Central memory CD8-positive, alpha-beta T cell (primary cell): ENCODE measurements at places on chromosomes 5 and 9.

DNA sequence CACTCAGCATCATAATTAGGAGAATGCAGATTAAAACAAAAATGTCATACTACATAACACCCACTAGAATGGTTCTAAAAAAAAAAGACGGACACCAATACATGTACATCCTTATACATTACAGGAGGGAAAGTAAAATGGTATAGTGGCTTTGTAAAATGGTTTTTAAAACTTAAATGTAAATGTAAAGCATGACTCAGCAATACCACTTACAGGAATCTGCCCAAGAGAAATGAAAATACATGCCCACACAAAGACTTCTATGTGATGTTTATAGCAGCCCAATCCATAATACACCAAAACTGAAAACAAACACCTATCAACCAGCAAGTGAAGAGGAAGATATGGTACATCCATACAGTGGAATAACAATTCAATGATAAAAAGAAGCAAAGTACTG lies 939.1 kb upstream of the ACO1 start:
- no peak overlapping the region for H3K4me3 ChIP-seq
- DNase-seq, result no peak
- no peaks in the 10 kb centered on the region for H3K36me3 ChIP-seq
- no peak overlapping the region for H3K27ac ChIP-seq
- H3K27me3 ChIP-seq, result no peaks in the 10 kb centered on the region
- no peaks in the 10 kb centered on the region for H3K4me1 ChIP-seq

DNA sequence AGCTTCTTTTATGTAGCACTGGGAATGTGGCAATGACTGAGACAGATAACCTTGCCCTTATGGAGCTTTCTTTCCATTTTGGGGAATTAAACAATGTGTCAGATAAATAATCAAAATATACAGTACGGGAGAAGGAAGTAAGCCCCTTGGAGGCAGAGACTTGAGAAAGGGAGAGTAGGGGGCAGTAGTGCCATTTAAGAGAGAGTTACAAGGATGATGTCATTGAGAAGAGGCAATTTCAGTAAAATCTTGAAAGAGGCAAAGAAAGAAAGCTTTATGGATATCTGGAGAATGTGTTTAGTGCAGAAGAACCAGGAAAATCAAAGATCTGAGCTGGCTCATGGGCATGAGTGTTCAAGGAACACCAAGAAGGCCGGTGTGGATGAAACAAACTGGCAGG lies 77.3 kb downstream of the KCTD16 start:
- H3K4me3 ChIP-seq, result no peak overlapping the region
- H3K27me3 ChIP-seq, result peaks cover 47% of the 10 kb centered on the region
- H3K27ac ChIP-seq, result no peak overlapping the region

GRCh38 chr9:94927048-94927761 lies 200.7 kb downstream of the AOPEP start:
- no peak overlapping the region for H3K4me3 ChIP-seq
- no peaks in the 10 kb centered on the region for H3K36me3 ChIP-seq
- H3K4me1 ChIP-seq, result peaks cover 6% of the 10 kb centered on the region
- no peak overlapping the region for H3K27ac ChIP-seq
- H3K27me3 ChIP-seq, result no peaks in the 10 kb centered on the region

GRCh38 chr5:25579111-25579510 lies 934.3 kb upstream of the CDH10 start:
- no peaks in the 10 kb centered on the region for H3K27me3 ChIP-seq
- no peaks in the 10 kb centered on the region for H3K36me3 ChIP-seq
- no peak for DNase-seq
- no peak overlapping the region for H3K27ac ChIP-seq
- H3K4me3 ChIP-seq, result no peak overlapping the region
- H3K4me1 ChIP-seq, result no peaks in the 10 kb centered on the region

GRCh38 chr9:125732562-125732961 lies 14.6 kb upstream of the PBX3 start:
- no peak overlapping the region for H3K27ac ChIP-seq
- no peaks in the 10 kb centered on the region for H3K4me1 ChIP-seq
- DNase-seq, result no peak
- no peaks in the 10 kb centered on the region for H3K36me3 ChIP-seq

DNA sequence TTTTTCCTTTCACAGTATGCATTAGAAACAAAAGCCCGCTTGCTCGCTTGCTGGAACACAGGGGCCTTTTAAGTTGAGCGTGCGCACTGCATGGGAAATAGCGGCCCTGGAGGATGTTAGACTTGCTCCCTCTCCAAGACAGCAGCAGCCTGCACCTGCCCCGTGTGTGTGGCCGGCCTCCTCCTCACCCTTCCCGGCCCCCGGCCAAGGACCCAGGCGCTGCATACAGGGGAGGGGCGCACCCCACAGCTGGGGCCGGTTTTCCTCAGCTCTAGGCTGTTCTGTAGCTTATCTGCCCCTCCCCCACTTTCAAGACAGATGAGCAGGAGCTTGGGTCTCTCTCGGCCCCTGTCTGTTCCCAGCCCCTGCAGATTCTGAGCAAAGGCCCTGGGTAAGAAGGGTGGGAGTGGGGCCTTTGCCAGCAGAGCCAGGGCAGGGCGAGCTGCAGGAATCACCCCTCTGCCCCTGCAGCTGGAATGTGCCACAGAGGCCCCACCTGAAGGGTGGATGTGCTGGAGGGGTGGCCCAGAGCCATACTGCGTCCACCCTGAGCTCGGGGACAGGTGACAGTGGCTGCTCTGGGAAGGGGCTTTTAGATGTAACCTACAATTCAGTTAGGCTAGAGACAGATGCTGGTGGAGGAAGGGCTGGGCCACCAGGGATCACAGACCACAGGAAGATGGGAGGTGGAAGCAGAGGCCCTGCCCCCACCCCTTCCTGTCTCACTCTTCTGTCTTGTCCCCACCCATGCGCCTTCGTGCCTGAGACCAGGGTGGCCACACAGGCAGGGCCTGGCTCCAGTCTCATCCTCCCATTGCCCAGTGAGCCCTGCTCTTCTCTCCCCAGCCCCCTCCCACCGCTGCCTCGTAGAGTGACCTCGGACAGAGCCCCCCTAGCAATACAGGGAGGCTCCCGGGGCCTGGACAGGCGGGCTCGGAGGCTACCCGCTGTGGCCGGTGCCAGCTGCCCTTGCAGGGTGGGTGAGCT lies 132.4 kb downstream of the DAB2IP start:
- DNase-seq, result no peak
- H3K4me1 ChIP-seq, result no peaks in the 10 kb centered on the region
- H3K36me3 ChIP-seq, result no peaks in the 10 kb centered on the region
- H3K27ac ChIP-seq, result no peak overlapping the region
- no peak overlapping the region for H3K4me3 ChIP-seq
- H3K27me3 ChIP-seq, result peaks cover 29% of the 10 kb centered on the region

GRCh38 chr5:149223081-149223848 lies 48.4 kb upstream of the AFAP1L1 start:
- no peak overlapping the region for H3K27ac ChIP-seq
- peaks cover 12% of the 10 kb centered on the region for H3K27me3 ChIP-seq
- no peaks in the 10 kb centered on the region for H3K36me3 ChIP-seq
- H3K4me1 ChIP-seq, result no peaks in the 10 kb centered on the region

DNA sequence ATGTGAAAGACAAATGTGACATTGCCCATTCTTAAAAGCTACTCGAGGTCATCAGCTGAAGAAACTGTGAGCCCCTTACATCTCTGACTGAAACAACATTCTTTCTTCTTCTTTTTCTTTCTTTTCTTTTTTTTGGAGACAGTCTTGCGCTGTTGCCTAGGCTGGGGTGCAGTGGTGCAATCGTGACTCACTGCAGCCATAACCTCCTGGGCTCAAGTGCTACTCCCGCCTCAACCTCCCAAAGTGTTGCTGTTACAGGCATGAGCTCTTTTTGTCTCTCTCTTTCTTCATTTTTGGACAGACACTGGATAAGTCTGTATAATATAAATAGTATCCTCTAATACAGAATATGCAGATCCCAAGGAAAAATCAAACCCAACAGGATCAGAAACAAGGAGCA lies 263.7 kb upstream of the KLF9 start:
- H3K27ac ChIP-seq, result no peak overlapping the region
- H3K4me3 ChIP-seq, result no peak overlapping the region

GRCh38 chr9:107588393-107588792 lies 98.8 kb upstream of the KLF4 start:
- H3K4me1 ChIP-seq, result no peaks in the 10 kb centered on the region
- H3K27me3 ChIP-seq, result no peaks in the 10 kb centered on the region
- H3K4me3 ChIP-seq, result no peak overlapping the region
- DNase-seq, result no peak
